ENCODE measurements at places on chromosomes 7 and 10.
A peak's percentile ranks its signal among the peaks of the same experiment; 100 is the strongest.

DNA sequence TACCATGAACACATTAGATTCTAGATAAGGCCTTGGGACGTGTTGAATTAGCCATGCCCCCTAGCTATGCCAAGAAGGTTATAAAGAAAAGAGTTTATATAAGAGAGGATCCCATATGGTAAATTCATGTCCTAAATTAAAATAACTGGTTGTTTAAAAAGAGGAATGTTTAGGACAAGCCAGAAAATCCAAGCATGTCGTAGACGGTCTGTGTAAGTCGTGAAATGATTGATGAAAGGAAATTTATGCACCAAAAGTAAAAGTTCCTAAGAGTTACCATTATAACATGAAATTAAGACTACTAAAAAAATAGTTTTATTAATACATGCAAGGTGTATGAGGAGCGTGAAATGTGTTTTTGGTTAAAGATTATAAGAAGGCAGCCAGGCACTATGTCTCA, 624.9 kb downstream of the ARL4A start:
- no peak for DNase-seq

- no peak for DNase-seq
Observed at GRCh38 chr10:115167751-115168150, 74.6 kb downstream of the ATRNL1 start.

DNA sequence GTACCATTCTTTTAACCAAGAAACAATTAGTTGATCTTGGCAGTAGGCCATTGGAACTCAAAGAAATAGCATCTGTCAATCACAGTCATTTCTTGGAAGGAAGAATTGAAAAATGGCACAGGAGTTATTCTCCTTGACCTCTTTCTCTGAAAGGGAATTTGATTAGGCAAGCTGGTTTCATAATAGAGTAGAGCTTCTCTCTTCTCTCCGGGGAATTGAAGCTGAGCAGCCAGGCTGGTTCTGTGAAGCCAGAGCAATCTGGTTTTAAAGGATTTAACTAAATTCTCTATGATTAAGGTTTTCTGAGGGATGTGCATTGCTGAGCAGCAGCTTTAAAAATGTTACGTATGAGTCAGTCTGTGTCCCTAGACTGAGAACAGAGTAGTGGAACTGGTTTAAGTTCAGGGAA, 70.2 kb downstream of the AHCYL2 start:
- DNase-seq = no peak

- DNase-seq = no peak
Observed at GRCh38 chr7:50022451-50022850, 70.6 kb downstream of the ZPBP start.

GRCh38 chr10:102650655-102651454, 6.6 kb downstream of the TRIM8 start:
- DNase-seq = no peak

DNA sequence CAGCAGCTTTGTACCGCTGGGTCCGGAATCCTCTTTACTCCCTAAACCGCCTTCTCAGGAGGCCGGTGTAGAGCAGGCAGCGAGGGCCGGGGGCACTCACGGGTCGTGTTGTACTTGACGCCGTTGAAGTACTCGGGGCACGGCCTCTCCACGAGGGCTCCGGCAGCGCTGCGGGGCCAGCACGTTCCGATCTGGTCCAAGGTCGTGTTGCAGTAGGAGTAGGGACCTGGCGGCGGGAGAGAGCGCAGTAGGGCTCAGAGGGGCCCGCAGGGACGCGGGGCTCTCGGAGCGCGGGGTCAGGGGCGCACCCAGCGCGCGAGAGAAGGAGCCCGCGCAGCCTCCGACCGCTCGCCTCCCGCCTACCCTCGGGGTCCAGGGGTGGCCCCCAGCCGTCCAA, 443 bp downstream of the CRHR2 start:
- no peak for DNase-seq

DNA sequence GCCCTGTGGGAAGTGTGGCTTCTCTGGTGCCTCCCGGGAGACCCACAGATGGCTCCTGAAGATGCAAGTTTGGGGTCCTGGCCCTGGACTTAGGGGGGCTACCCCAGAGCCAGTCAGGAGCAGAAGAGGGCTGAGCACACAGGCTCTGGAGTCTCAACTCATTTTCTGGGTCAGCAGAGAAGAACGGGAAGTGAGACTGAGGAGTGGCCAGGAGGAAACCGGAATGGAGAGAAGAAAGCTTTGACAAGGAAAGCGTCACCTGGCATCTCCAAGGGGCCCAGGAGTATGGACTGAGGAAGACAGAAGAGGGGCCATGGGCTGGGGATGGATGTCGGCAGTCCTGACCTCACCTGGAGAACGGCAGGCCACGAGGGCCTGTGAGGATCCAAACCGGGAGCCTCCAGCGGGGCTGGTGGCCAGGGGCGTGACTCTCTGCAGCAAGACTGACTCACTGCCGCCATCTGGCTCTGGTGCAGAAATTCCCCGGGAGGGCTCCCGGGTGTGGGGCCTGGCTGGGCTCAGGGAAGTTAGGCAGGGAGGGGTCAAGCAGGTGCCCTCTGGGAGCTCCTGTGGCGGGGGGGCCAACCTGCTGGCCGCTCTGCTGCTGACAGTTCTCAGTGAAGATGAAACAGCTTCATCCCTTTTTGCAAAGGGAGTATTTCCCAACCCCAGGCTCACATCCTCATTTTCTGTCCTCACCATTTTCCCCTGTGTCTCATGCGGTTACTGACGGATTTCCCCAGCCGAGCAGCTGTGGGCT, 23.6 kb downstream of the DAGLB start:
- DNase-seq = peak; percentile 67

DNA sequence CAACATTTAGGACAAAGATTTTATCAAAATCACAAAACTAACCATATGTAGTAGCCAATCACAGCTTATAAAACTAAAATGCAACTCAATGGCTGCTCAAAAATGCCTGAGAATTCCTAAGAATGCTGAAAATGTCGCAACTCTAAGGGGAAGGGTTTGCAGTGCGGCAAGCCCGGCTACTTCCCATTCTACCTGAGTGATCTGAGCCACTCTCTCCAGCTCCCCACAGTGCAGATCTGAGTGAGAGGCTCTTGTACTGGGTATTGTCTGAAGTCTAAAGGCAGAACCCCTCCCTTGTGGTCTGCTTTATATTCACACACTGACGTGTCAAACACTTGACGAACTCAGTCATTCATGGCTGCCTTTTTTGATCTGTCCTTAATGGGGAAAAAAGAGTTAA, 28.9 kb downstream of the RAB11FIP2 start:
- no peak for DNase-seq

DNA sequence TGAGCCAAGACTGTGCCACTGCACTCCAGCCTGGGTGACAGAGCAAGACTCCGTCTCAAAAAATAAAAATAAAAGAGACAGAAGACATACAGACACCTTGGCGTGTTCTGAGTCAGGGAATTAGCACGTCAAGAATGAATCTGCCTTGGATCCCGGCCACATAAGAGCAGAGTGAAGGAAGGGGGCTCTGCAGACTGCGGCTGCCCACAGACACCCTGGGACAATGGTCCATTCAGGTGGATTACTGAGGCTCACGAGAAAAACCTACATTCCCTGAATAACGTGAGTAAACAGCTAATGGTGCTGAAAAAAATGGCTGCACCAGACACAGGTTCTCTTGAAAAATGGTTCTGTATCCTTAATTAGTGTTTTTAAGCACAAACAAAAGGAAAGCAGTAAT, 100.1 kb upstream of the FGFR2 start:
- no peak for DNase-seq
